ENCODE measurements at places on chromosomes 6 and 20. TPM values are rescaled to one million over a fixed set of nuclear protein-coding genes. Genes with fewer than 3 reads are reported as not detected.

Gene INSM1
- total RNA-seq, result 332 TPM

Gene MCCD1
- not detected for total RNA-seq

Gene CLVS2
- total RNA-seq, result 18.6 TPM

Gene KCNS1
- not detected for total RNA-seq
